ENCODE measurements at places on chromosomes 2 and 18. TPM values are rescaled to one million over a fixed set of nuclear protein-coding genes. Genes with fewer than 3 reads are reported as not detected.

Gene TBR1
- total RNA-seq: 0.48 TPM

Gene DBI
- 158 TPM for total RNA-seq

Gene ANKRD29
- 0.77 TPM for total RNA-seq

DNA sequence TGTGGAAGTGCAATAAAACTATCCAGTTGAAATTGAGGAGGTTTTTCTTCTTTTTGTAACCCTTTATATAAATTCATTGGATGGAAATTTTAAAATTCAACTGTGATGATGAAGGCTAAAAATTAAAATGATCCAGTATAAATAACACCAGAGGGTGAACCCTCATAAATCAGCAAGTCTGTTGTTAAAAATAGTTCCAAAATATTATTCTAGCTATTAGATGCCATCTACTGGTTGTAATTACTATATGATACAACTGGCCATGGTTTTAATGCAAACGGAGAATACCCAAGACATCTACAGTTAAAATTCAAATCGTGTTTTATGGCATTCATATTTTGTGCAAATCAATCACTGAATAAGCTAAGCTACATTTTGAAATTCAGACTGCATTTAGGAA is 53.8 kb downstream of the TMEM200C start:
- no peaks in the 10 kb centered on the region for H3K4me1 ChIP-seq
- no peaks in the 10 kb centered on the region for H3K36me3 ChIP-seq
- DNase-seq: no peak
- H3K4me3 ChIP-seq: no peak overlapping the region

- no peak for DNase-seq
- H3K27me3 ChIP-seq: no peaks in the 10 kb centered on the region
- peaks cover 3% of the 10 kb centered on the region for H3K36me3 ChIP-seq
- no peak overlapping the region for H3K4me3 ChIP-seq
- peaks cover 12% of the 10 kb centered on the region for H3K4me1 ChIP-seq
Observed at GRCh38 chr2:84965192-84965516, 5.8 kb upstream of the KCMF1 start.
